ENCODE measurements at places on chromosomes 16 and 17.

GRCh38 chr17:39208893-39209292 is 8.8 kb downstream of the RPL19 start:
- no peak for DNase-seq

GRCh38 chr17:69451416-69452394 is 37.2 kb downstream of the MAP2K6 start:
- no peak for DNase-seq

DNA sequence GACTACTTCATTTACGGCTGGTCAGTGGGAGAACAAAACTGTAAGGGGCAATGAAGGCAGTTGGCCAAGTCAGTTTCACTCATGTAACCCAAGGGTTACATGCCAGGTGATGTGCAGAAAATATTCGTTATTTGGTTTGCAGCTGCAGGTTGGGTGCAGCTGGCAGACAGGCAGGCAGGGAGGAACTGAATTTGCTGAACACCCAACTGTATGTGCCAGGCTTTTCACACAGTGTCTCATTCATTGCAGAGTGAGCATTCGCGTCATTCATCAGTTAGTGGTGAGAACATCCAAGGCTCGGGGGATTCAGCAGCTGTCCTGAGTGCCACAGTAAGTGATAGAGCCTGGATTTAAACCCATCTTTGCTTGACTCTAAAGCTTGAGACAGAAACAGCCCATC is 59.7 kb downstream of the ABCC6 start:
- no peak for DNase-seq

- DNase-seq: no peak
Measured at GRCh38 chr16:80585764-80586163, 45.0 kb downstream of the DYNLRB2 start.

DNA sequence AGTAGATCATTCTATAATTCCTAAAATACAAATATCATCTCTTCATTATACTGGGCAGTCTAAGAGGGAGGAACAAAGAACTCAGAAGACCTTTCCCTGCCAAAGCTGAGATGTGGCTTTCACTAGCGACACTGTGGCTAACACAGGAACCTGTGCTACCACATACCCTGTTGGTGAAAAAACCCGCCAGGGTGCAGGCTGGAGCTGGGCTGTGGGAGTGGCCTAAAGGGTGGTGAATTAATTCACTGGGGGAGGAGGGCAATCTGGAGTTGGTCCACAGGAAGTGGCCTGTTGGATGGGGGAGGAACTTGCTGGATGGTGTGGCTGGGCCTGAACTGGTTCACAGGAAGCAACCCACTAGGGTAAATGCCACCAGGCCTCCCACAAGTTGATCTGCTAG is 7.4 kb downstream of the ZNF594 start:
- DNase-seq: no peak

DNA sequence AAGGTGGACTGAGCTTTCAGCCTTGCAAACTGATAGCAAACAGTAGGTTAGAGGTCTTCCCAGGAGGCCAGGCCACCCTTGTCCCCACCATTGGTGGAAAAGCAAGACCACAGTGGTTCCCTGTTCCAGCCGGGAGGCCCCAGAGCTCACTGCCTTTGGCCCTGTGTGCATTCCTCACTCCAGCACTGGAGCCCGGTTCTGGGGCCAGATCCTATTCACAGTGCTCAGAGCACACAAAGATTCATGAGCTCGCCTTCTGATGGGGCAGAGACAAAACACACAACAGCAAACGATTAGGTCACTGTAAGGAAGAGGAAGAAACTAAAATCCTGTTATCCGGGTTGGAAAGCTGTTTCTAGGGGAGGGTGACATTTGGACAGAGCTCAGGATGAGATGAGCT is 5.6 kb upstream of the PGS1 start:
- DNase-seq: no peak

DNA sequence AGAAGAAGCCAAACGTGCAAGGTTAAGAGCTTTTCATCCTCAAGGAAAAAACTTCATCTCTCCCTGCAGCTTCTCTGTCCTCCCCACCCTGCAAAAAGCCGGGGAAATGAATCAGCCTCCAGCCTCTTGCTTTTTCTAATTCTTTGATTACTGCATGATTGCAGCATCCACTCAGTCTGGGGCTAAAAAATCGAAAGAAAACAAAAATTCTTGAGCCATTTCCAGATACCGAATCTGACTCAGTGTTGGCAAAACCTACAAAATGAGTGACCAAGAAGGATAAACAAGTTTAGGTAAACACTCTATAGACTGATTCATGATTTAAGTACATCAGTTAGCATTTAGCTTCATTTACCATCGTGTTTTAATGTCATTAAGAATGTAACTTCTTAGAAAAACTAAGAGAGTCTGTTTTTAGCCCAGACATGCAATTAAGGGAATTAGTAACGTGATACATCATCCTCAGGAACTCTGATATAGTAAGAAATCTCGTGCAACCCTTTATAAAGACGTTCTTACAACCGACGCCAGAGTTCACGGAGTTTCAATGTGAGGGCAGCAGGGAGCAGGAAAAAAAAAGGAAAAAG is 287.3 kb upstream of the FOXF1 start:
- no peak for DNase-seq
